ENCODE measurements at places on chromosomes 2 and 18. TPM values are rescaled to one million over a fixed set of nuclear protein-coding genes. Genes with fewer than 3 reads are reported as not detected.

DNA sequence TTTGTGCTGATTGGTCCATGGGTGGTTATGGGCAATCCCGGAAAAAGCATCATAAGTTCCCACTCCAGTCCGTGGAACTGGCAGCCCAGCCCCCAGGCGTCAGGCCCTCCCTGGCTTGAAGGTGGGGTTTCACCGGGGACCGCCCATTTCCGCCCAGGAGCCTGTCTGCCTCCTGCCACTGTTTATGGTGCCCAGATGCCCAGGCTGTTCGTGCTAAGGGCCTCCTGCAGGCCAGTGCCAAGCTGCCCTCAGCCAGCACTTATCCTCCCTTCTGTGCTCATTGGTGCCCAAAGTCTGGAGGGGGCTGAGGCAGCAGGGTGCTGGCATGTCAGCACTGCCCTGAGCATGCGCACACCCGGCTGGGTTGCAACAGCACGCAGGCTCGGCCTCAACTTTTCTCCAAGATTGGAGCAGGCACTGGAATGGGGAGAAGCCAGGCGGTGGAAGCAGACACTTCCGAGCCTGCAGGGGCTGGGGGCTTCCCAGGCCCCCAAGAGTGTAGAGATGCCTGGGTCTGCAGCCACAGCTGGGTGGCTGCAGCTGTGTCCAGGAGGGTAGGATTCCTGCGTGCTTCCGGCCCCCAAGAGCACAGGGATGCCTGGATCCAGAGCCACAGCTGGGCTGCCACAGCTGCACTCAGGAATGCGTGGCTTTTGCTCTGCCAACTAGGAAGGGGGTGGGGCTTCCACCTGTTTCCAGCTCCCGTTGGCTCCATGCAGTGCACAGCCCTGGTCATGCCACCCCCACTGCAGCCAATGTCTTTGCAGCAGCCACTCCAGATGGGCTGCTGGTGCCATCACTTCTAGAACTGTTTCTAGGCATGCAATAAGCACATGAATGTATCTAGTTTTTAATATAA, 74.0 kb downstream of the AGPS start:
- no peaks in the 10 kb centered on the region for H3K4me1 ChIP-seq
- H3K27me3 ChIP-seq = no peaks in the 10 kb centered on the region
- no peak overlapping the region for H3K4me3 ChIP-seq
- no peak overlapping the region for H3K27ac ChIP-seq

DNA sequence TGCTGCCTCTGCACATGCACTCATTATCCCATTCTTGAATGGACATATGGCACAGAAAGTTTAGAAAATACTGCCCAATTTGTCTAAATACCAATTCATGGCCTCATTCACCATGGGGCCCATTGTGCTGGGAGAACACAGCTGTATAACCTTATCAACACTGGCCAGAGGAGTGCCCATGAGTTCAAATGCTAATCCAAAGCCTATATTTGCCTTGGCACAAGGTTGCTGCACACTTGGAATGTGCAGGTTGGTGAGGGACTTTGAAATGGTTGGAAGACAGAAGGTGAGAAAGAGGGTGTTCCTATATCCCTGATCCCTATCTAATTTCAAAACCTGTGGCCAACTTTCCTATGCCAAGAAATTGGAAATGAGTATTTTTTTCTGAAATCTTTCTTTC, 693.9 kb upstream of the ID2 start:
- DNase-seq = no peak
- no peaks in the 10 kb centered on the region for H3K4me1 ChIP-seq
- H3K4me3 ChIP-seq = no peak overlapping the region
- no peak overlapping the region for H3K27ac ChIP-seq
- no peaks in the 10 kb centered on the region for H3K27me3 ChIP-seq

SULT1C2 gene
- not detected for total RNA-seq

DNA sequence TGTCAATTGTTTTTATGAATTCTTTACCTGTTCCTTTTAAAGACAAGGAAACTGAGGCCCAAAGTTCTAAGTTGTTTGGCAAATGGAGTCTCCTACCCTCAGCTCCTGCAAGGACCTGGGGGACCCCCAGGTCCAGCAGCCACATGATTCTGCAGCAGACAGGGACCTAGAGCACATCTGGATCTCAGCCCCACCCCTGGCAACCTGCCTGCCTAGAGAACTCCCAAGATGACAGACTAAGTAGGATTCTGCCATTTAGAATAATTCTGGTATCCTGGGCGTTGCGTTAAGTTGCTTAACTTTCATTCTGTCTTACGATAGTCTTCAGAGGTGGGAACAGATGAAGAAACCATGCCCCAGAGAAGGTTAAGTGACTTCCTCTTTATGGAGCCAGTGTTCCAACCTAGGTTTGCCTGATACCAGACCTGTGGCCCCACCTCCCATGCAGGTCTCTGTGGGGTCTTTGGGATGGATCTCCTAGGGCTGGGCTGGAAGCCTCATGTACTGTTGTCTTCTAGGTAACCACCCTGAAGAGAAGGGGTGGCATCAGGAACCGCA, 5.6 kb upstream of the CENPA start:
- DNase-seq = no peak
- H3K36me3 ChIP-seq = peaks cover 60% of the 10 kb centered on the region
- no peak overlapping the region for H3K4me3 ChIP-seq
- H3K27ac ChIP-seq = no peak overlapping the region

GRCh38 chr18:74064510-74064909, 83.1 kb downstream of the FBXO15 start:
- no peak for DNase-seq
- no peaks in the 10 kb centered on the region for H3K36me3 ChIP-seq
- no peak overlapping the region for H3K27ac ChIP-seq
- no peaks in the 10 kb centered on the region for H3K27me3 ChIP-seq

DNA sequence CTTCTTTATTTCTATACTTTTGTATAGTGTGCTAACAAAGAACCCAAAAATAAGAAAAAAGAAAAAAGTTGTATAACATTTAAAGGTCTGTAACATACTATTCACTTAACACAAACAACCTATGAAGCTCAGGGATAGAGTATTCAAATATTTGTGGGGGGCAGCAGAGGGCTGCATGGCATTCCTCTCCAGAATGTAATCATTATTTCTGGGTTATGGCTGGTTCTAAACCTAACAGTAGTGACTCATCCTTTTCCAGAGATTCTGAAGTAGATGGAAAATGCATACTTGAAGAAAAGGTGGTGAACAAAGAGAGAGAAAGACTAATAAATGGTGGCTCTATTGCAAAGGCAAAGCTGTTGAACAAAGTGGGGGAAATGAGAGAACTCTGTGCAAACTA, 249.4 kb downstream of the NRXN1 start:
- H3K4me3 ChIP-seq = no peak overlapping the region
- no peak overlapping the region for H3K27ac ChIP-seq
- no peaks in the 10 kb centered on the region for H3K27me3 ChIP-seq
- no peaks in the 10 kb centered on the region for H3K4me1 ChIP-seq
- no peaks in the 10 kb centered on the region for H3K36me3 ChIP-seq
- DNase-seq = no peak

CYP26B1 gene
- 2.3 TPM for total RNA-seq

DNA sequence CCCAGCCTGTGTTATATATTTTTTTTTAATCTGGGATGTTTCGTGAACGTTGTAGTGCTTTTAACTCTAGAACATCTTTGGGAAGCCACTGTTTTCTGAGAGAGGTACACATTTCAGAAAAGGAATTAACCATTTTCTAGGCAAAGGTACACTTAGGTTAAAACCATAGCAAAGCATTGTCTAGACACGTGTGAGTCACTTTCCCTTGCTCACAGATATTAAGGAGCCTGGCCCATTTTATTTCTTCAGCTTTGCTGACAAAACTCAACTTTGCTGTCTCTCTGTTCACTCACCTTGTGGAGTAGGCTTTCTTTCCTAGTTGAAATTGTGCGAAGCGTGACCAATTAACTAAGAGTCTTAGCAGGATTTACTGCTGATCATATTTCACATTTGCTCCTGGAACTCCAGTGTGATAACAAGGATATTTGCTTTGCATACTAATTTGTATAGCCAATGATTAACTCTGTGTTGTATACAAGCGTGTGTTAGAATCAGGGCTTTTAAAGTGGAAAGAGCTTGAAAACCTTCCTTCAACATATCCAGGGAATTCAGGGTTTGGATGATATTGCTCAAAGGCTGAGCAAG, 215.0 kb upstream of the AGAP1 start:
- H3K27me3 ChIP-seq = no peaks in the 10 kb centered on the region
- H3K4me1 ChIP-seq = no peaks in the 10 kb centered on the region
- no peak overlapping the region for H3K27ac ChIP-seq
- no peak overlapping the region for H3K4me3 ChIP-seq
- H3K36me3 ChIP-seq = no peaks in the 10 kb centered on the region

DNA sequence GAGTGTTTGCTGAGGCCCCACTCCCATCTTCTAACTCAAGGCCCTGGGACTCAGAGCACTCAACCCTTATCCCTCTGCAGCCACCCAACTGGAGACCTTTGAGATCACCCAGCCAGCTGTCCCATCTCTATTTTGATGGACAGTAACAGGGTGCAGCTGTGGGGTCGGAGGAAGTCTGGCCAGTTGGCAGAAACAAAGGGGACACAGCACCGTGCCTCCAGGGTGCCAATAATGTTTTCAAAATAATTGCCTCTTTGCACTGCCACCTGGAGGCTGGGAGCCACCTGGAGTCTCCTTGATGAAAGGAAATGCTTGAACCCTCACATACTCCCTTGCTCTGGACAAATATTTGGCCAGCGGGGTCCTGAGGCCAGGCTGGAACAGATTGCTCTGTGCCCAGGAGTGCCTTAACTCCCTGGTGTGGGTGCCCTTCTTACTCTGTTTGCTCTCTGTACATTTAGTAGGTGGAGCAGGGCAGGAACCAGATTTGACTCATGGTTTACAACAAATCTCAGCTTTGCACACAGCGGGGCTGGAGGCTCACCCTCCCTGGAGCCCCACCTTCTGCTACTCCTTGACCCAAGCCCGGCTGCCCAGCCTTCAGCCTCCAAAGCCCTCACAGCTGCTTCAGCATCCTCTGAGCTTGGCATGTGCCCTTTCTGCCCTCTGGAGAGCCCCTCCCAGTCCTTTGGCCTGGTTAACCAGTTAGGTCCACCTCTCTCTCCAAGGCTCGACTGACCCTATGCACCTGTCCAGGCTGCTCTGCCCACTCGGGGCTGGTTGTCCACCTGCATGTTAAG, 17.2 kb downstream of the MAL start:
- DNase-seq = no peak
- no peak overlapping the region for H3K4me3 ChIP-seq
- H3K27me3 ChIP-seq = no peaks in the 10 kb centered on the region
- H3K4me1 ChIP-seq = peaks cover 10% of the 10 kb centered on the region
- no peaks in the 10 kb centered on the region for H3K36me3 ChIP-seq

- no peak for DNase-seq
- no peaks in the 10 kb centered on the region for H3K27me3 ChIP-seq
- no peak overlapping the region for H3K4me3 ChIP-seq
- H3K36me3 ChIP-seq = no peaks in the 10 kb centered on the region
- no peaks in the 10 kb centered on the region for H3K4me1 ChIP-seq
Measured at GRCh38 chr2:84779781-84780180, 101.1 kb downstream of the TRABD2A start.

C1QL2 gene
- not detected for total RNA-seq

DNA sequence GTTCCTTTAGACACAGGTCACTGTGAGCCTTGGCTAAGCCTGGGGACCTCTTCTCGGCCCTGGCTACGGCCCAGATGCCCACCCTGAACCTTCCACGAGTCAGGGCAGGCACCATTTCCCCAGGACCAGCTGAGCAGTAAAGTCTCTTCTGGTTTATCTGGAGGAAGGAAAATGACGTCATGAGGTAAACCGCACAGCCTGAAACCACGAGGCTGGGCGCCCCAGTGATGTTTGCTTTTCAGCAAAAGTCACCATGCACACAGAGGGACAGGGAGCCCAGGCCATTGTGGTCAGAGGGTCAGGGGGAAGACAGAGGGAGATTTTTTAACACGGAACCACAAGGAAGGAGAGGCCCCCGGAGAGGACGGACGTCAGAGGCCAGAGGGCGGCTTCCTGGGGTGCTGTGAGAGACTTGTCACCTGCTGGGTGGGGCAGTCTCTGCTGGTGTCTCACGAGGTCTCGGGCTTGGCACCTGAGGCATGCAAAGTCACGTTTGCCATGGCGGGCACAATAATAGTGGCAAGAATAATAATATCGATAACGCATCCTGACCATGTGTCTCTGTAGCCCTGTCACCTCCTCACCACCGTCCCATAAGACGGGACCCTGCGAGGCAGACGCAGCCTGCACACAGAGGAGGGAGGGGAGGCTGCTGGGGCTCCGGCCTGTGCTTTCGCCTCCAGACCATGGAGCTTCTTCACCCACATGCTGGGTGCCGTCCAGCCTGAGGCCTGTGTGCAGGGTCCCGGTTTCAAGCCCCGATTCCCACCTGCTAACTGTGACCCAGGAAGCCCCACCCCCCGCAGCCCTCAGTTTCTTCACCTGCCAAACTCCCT, 33.2 kb upstream of the FOSL2 start:
- peaks cover 21% of the 10 kb centered on the region for H3K4me1 ChIP-seq
- H3K27me3 ChIP-seq = no peaks in the 10 kb centered on the region
- no peaks in the 10 kb centered on the region for H3K36me3 ChIP-seq
- no peak overlapping the region for H3K27ac ChIP-seq

- no peak for DNase-seq
- H3K4me3 ChIP-seq = no peak overlapping the region
- H3K4me1 ChIP-seq = peaks cover 39% of the 10 kb centered on the region
- no peak overlapping the region for H3K27ac ChIP-seq
- H3K36me3 ChIP-seq = peaks cover 32% of the 10 kb centered on the region
- H3K27me3 ChIP-seq = no peaks in the 10 kb centered on the region
Measured at GRCh38 chr2:240590681-240591111, 4.2 kb downstream of the CAPN10 start.

DNA sequence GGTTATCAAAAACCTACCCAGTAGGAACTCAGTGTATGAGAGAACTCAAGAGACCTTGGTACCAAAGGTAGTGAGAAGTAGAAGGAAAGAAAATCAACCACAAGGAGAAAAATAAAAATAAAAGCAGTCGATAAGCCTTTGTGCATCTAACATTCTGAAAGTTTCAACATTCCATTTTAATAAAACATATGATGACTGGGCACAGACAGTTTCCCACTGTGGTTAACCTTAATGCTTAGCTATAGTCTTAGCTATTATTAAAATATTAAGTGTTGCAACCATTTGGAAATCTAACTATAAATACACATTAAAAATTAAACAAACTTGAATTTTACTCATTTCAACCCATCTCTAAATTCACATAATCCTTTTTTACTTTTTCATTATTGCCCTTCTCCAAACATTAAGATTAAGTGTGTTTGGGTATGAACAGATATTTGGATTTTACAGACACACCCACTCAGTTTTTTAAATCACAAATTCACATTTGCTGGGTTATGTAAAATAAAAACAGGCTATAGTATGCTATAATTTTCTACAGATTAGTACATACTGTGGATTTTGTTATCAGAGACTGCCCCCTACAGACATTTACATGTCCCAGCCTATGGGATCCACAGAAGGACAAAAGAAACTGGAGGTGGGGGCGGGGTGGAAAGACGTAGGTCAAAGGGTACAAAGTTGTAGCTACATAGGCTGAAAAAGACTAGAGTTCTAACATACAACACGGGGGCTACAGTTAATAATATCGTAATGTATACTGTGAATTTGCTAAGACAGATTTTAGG, 32.8 kb downstream of the SRBD1 start:
- H3K27me3 ChIP-seq = no peaks in the 10 kb centered on the region
- DNase-seq = no peak
- peaks cover 18% of the 10 kb centered on the region for H3K36me3 ChIP-seq
- no peak overlapping the region for H3K27ac ChIP-seq
- H3K4me1 ChIP-seq = no peaks in the 10 kb centered on the region

- no peak overlapping the region for H3K27ac ChIP-seq
- H3K4me3 ChIP-seq = no peak overlapping the region
- H3K4me1 ChIP-seq = no peaks in the 10 kb centered on the region
- no peaks in the 10 kb centered on the region for H3K27me3 ChIP-seq
- no peaks in the 10 kb centered on the region for H3K36me3 ChIP-seq
- DNase-seq = no peak
Measured at GRCh38 chr2:23542230-23542789, 157.3 kb downstream of the KLHL29 start.

- H3K27me3 ChIP-seq = no peaks in the 10 kb centered on the region
- peaks cover 41% of the 10 kb centered on the region for H3K36me3 ChIP-seq
- no peak overlapping the region for H3K27ac ChIP-seq
Measured at GRCh38 chr2:68316111-68316510, 3.6 kb downstream of the CNRIP1 start.

GAD1 gene
- 0.51 TPM for total RNA-seq

SH3RF3 gene
- total RNA-seq = 11.4 TPM
